LHCN-M2 (cell line): ENCODE measurements at places on chromosomes 16 and 17. TPM values are rescaled to one million over a fixed set of nuclear protein-coding genes. Genes with fewer than 3 reads are reported as not detected.

FMNL1 gene
- total RNA-seq, result 19.8 and 29.0 TPM in 2 replicates

SNTB2 gene
- total RNA-seq, result 18.5 and 29.6 TPM in 2 replicates

C16orf74 gene
- not detected in 2 replicates for total RNA-seq

SLC16A5 gene
- 0.11 TPM in 1 of 2 replicates, not detected in the other for total RNA-seq

NPIPB6 gene
- 1.6 TPM in 1 of 2 replicates, not detected in the other for total RNA-seq

ATP2A3 gene
- total RNA-seq, result 0.77 and 3.8 TPM in 2 replicates

SLFN12 gene
- 33.7 and 34.8 TPM in 2 replicates for total RNA-seq

CRYBA1 gene
- not detected in 2 replicates for total RNA-seq

NPIPB2 gene
- 1.2 and 1.7 TPM in 2 replicates for total RNA-seq

CTU2 gene
- total RNA-seq, result 17.8 and 18.7 TPM in 2 replicates
